Esophagus mucosa (tissue), 1 donor: ENCODE measurements at places on chromosomes 5 and 9. TPM values are rescaled to one million over a fixed set of nuclear protein-coding genes. Genes with fewer than 3 reads are reported as not detected.

PLAA gene
- 21.6 TPM for total RNA-seq

EQTN gene
- total RNA-seq, result not detected

PCDHGC3 gene
- total RNA-seq, result 38.8 TPM

NFIB gene
- 37.2 TPM for total RNA-seq

AGPAT2 gene
- total RNA-seq, result 91.7 TPM

MARCOL gene
- total RNA-seq, result not detected

IGIP gene
- total RNA-seq, result 2.6 TPM

LOX gene
- 6.6 TPM for total RNA-seq

CBY3 gene
- total RNA-seq, result not detected

SLC6A3 gene
- total RNA-seq, result 0.16 TPM

SVEP1 gene
- total RNA-seq, result 1.2 TPM

LAMC3 gene
- 0.52 TPM for total RNA-seq

LMBRD2 gene
- 5.8 TPM for total RNA-seq

TMEM252 gene
- not detected for total RNA-seq

CTSL gene
- total RNA-seq, result 35.0 TPM
